ENCODE measurements at places on chromosomes 6 and 20.

DNA sequence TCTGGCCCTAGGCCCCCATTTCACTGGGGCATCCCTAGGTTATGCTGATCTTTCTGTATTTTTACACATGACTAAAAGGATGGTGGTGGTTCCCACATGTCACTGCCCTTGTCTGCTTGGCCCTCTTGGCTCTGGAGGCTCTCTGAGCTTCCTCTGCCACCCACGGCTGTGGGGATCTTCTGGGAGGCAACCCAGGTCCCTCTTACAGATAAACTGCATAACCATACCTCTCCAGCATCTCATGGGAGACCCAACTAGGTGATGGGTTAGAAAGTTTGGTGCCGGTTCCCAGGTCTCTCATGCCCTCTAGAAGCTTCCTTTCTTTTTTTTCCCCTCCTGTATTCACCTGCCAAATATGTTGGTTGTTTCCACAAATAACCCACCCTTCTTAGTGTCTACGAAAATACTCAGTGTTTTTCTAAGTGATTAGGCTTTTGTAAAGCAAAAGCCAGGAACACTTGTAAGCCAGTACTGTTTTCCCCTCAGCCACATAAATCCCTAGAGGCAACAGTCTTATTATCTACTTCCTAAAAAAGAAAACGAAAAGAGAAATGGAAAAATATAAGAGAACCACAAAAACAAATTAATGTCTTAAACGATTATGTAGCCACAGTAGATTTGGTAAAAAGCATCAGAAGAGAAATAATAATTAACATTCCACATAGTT is 71.7 kb upstream of the SMLR1 start:
- no peak for DNase-seq

DNA sequence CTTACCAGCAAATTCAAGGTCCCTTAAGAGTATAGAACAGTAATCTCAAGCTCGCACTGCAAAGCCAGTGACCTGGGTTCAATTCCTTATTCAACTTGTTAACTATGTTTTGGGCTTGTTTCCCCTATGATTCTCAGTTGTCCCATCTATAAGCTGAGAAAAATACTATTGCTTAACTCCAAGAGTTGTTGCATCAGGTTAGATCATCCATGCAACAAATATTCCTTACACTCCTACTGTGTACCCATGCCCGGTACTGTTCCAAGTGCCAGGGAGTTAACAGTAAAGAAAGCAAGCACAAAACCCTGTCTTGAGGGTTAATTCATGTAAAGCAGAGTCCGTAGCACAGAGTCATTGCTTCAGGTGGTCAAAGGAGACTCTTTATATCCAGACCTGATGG is 247.3 kb downstream of the MAFB start:
- no peak for DNase-seq

DNA sequence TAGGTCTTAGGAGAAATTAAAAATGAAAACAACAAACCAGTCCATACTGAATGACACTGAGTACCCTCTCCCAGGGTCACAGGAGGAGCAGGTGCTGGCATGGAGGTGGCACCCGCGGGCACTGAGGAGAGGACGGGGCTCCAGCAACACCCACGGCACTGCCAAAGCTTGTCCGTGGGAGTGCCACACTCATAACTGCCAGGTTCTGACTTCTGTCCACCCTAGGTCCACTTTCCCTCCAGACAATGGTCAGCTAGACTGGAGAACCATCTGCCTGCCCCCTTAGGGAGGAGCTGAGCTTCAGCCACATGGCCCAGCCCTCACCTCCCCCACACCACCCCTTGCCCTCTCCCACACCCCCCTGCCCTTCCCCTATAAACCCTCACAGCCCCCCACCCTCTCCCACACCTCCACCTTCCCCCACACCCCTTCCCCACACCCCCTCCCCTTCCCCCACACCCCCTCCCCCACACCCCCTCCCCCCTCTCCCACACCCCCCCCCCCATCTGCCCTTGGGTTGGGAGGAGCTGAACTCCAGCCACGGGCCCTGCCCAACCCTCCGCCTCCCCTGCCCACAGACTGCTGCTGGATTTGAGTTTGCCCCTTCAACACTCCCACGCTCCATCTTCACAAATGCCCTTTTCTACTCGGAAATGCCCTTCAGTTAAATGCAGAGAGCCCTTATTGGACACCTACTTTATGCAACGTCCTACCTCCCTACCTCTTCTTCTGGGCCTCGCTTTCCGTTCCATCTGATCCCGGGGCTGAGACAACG is 129.6 kb downstream of the TAF4 start:
- DNase-seq: no peak

DNA sequence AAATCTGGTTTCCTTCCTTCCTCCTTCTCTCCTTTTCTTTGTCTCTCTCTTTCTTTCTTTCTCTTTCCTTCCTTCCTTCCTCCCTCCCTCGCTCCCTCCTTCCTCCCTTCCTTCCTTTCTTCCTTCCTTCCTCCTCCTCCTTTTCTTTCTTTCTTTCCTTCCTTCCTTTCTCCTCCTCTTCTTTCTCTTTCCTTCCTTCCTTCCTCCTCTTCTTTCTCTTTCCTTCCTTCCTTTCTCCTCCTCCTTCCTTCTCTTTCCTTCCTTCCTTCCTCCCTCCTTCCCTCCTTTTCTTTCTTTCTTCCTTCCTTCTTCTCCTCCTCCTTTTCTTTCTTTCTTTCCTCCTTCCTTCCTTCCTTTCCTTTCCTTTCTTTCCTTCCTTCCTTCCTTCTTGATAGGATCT is 61.2 kb downstream of the VIP start:
- DNase-seq: no peak

DNA sequence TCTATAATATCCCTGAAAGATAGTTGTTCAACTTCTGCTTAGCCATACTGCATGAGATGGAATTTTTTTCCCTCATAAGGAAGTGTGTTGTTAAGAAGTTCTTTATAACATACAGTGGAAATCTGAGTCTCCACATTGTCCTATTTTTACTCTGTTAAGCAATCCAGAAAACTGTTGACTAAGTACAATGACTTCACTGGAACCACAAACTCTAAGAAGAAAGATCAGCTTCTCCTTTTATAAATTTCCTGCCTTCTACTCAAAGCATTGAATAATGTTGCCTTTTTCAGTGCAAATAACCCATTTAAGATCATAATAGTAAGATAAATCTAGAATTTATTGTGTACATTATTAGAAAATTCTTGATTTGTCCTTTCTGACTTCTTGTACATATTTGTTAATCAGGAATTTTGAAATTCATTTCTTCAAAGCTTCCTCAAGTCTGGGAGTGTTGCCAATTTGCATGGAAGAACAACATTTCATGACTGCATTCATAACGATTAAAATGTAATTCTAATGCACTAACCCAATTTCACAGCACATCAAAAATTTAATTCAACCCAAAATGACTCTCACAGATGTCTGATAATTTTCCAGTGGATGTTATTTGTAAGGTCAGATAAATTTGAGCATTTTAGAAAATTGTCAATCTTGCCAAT is 45.6 kb upstream of the ANKEF1 start:
- no peak for DNase-seq

GRCh38 chr6:91462241-91462640 is 875.4 kb upstream of the MAP3K7 start:
- DNase-seq: no peak

- DNase-seq: no peak
Measured at GRCh38 chr20:54678253-54678652, 202.9 kb downstream of the DOK5 start.

- DNase-seq: no peak
Measured at GRCh38 chr6:30156262-30156599, 4.8 kb downstream of the TRIM10 start.

DNA sequence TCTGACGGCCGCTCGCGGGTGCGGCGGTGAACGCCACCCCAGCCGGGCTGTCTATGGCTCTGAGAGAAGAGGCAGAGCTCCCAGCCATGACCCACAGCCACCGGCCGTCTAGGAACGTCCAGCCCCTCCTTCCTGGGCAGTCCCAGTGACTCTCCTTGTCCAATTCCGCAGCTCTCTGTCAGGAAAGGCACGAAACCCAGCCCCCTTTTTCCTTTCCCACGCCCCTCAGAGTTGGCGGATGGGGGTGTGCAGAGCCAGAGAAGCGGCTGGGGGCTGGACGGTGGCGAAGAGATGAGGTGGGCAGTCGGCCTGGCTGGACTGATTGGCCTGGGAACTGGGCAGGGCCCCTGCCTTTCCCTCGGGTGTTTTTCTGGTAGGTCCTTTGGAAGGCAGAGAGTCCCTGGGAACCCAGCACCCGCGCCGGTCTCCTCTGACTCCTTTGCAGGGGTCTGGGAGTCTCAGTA is 1.5 kb downstream of the EBF4 start:
- DNase-seq: no peak
